ENCODE measurements at places on chromosomes 4 and X.

GRCh38 chrX:153924149-153924861 lies 1.8 kb downstream of the ARHGAP4 start:
- DNase-seq, result no peak

DNA sequence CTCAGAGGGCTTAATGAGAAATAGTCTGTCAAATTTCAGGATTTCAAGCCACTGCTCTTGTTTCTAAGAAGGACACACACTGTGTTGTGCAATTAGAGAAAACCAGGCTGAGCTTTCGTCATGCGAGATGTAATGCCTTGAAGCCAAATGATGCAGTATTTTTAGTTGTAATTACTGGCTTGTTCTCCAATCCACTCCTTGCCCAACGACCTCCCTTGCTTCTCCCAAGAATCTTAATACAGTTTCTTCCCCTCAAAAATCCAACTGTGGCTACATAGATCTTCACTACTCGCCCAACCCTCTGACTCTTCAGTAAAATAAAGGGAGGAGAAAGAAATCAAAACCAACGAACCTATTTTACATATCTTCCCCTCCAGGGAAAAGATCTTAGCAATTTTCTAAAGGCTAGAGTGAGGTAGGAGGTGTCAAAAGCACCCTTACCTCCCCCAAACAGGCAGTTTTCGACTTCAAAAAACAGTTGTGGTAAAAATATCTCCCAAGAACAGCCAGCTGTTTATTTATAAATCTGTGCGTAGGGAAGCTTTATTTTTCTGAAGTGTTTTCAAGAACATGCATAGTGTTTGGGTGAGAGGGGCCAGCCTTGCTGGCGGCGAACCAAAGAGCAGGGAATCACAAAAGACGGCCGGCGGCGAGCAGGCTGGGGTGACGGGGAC lies 68.7 kb downstream of the MGST2 start:
- DNase-seq, result no peak

DNA sequence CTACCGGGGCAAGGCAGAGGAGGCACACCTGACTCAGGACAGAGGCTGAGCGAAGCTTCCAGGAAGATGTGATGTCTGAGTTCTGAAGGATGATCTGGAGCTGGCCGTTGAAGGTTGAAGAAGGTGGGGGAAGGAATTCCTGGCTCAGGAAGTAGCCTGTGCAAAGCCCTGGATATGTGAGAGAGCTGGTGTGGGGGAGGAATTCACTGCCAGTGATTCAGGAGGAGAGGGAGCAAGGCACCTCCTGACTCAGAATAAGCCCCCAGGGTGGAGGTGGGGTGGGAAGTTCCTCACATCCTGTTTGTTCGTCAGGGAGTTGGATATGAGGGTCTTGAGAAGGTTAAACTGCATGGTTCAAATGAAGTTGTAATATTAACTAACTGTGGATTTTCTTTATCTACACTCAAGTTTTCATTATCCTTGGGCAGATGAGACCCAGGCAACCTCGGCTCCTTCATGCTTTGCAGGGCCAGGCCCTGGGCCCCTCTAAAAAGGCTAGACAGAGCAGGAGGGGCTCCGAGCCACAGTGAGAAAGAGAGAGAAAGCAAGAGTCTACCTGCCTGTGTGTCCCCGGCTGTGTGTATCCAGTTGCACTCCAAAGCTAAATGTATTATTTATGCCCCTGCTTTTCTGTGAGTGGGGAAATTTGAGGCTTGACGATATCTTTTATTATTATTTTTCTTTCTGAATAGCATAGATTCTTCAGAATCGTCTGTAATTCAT lies 7.1 kb downstream of the NHSL2 start:
- DNase-seq, result no peak

- no peak for DNase-seq
These were observed 41.8 kb downstream of the RBM47 start for GRCh38 chr4:40587826-40588225.

DNA sequence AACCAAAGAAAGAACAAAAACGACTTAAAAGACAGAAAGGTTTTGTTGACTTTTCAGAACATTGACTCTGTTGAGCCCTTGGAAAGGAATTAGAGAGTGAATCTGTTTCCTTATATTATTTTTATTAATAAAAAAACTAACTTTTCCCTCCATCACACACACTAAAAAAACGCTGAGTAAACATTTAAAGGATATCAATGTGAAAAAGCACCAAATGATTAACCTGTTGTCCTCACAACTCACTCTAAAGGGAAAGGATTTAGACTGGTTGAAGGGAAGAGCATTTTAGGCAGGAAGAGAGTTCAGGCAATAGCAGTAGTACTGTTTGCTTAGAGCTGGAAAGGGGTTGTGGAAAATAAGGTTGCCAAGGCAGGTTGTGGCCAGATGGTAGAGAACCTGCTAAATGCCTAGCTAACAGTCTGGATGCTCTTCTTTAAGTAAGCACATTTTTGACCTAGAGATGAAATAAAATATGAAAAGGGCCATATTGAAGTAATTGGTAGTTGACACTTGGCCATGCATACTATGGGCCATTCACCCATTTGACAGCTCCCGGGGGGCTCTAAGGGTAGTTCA lies 98.0 kb upstream of the NDP start:
- no peak for DNase-seq

DNA sequence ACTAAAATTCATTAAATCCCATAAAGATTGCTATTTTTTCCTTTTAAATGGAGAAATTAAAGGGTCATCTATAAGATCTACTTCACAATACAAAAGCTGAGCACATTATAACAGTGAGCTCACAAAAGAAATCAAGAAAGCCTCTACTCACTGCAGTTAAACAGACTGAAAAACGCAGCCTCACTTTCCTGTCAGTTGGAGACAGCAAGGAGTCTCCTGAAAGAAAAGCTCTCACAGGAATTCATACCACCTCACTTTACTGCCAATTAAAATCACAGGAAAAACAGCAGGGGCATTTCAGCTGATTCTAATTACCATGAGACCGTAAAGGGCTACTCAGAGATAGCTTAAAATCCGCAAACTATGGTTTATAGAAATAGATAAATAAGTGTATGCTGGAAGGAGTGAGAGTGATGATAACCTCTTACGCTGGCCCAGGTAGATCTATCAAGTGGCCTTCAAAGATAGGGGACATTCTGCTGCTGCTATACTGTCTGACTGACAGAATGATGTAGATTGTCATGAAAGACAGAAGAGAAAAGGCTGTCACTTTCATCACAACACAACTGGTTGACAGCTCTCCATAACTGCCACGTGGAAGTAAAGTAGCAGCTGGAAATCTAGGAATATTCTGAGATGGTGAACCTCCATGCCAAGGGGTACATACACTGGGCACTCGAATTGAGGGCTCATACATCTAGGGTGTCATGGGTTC lies 1333.7 kb upstream of the DIAPH2 start:
- DNase-seq, result no peak

- no peak for DNase-seq
These were observed 2.1 kb upstream of the PCDH7 start for GRCh38 chr4:30718021-30718542.

DNA sequence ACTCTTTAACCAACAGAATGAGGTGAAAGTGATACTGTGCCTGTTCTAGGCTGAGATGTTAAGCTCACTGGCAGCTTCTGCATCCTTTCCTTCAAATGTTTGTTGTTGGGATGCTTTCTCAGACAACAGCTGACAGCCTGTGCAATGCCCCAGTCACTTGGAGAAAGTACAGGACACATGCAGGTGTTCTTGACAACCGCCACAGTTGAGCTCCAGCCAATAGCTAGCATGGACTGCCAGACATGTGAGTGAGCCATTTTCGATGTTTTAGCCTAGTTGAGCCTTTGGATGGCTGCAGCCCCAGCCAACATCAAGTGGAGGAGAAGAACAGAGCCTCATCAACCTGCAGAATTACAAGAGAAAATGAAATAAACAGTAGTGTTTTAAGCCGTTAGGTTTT lies 94.1 kb upstream of the PPP3CA start:
- no peak for DNase-seq

GRCh38 chr4:146945556-146946374 lies at the start of gene TTC29:
Gene TTC29, minus strand, starts transcription at chr4:146945864. Its CDS starts 5,969 bp downstream, at chr4:146939895.
- DNase-seq, result peak; percentile 78

- no peak for DNase-seq
These were observed 124.8 kb downstream of the ATG4A start for GRCh38 chrX:108216405-108216804.

- no peak for DNase-seq
These were observed 2.4 kb upstream of the SLC9A6 start for GRCh38 chrX:135982860-135983259.

- no peak for DNase-seq
These were observed 3.2 kb upstream of the PCDH19 start for GRCh38 chrX:100413229-100413628.

Measured in stimulated activated CD4-positive, alpha-beta T cell treated with anti-CD3 and anti-CD28 coated beads, Interleukin-2, amount 100 ng/mL, for 4 hours (primary cell).